ENCODE measurements at places on chromosomes 1 and 21.

GRCh38 chr1:63888984-63889383, 115.2 kb downstream of the ROR1 start:
- DNase-seq = no peak

DNA sequence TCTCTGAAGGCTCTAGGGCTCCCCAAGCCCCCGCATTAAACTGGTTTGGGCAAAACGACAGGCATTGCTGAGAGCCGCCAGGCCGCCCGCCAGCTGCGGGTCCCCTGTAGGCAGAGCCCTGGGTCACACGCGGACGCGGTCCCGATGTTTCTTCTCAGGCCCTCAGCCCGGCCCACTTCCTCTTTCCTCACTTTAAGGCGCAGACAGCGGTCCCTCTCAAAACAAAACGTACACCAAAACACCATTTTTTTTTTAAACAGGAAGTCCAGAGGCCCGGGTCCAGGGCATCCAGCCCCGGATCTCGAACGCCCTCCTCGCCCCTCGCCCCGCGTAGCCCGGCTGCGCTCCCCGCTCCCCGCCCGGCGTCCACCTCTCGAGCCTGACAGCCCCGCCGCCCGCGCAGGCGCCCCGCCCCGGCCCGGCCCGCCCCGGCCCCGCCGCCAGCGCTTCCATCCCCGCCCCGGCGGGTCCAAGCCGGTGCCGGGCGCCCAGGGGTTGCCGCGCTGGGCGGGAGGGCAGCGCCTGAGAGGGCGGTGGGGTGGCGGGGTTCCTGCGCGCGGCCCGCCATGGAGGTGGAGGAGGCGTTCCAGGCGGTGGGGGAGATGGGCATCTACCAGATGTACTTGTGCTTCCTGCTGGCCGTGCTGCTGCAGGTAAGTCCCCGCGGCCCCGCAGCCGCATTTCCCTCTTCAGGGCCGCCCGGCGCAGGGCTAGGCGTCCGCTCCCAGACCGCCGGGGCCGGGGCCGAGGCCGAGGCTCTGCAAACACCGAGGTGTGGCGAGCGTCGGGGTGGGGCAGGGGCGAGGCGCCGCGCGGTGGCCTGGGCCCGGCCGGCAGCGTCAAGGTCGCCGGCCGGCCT, at the start of gene SLC22A15:
Gene SLC22A15, plus strand, starts transcription at position 452 of the 859 bp plus-strand sequence. Its CDS starts 115 bp downstream, at position 567.
- peak; percentile 23 for DNase-seq

DNA sequence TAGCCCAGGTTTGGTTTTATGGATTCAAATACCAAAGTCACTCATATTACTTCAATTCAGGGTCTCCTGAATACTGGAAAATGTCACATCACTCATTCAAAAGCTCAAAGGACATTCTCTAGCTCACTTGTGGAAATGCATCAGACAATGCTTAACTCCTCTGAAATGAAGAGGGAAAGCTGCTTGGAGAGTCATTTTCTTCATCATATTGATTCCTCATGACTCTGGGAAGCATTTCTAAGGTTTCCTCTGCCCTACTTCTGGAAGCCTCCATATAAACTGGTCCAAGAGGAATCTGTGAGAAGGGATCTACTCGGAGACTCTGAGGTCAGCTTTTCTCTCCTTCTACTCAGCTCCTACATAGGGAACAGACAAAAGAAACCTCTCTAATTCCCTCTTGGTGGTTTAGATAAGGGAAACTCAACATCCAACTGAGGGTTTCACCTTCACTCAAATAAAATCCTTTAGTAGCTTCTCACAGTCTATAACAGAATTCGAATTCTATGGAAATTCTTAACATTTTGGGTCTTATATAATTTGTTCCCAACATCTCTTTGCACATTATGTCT, 36.4 kb upstream of the RBBP5 start:
- DNase-seq = no peak

DNA sequence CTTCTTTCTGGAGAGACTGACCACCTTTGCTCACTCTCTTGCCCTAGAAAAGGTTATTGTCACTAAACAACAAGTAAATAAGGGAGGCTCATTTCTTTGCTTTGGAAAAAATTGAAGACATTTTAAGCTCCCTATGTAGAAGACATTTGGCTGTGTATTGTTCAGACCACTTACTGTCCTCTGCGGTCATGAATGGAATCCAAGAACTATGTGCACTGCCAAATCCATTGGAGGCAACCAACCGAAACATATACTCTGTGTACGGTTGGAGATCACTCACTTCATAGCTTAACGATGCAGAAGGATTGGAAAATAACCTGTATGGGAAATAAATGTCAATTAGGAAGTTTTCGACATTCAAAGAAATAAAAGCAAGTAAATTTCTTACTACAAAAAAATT, 332.8 kb downstream of the KCTD3 start:
- no peak for DNase-seq

DNA sequence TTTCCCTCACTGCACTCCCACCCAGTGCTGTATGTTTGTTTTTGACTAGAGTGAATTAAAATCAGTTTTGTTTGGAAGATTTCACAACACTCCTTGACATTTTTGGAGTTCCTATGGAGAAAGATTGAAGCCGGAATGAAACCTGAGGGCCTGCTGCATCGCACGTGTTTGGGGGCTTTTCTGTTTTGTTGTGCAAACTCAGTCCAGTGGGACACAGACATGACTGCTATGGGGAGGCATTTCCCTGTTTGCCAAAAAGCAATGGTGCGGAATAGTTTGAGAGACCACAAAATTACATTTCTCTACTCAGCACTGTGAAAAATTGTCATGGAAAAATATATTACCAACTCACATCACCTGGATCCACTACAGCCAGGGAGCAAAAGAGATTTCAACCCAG, 43.8 kb upstream of the KCNE2 start:
- no peak for DNase-seq

DNA sequence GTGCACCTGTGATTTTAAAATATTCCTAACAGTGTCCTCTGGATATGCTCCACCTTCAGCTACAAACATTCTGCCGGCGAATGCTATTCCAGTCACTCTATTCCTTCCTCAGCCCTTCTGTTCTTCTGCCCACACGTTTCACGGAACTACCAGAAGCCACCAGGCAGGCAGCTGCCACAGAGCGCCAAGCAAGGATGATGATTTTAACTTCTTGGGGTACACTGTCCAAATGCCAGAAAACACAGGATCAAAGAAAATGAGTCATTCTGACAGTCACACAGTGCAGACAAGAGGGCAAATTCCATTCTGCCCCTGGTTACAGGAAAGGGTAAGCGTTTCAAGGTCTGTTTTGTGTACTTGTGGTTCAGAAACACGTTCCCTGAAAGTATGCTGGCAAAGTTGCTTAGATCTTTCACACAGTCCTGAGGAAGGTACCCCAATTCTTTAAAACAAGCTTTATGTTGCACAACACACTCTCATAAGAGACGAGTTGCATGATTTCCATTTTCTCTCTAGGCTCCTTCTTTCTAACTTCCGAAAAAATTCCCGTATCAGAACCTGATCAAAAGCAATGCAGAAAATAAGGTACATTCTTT, 508.3 kb upstream of the PKN2 start:
- no peak for DNase-seq

GRCh38 chr1:64474665-64475439, 4.9 kb downstream of the CACHD1 start:
- DNase-seq = no peak

DNA sequence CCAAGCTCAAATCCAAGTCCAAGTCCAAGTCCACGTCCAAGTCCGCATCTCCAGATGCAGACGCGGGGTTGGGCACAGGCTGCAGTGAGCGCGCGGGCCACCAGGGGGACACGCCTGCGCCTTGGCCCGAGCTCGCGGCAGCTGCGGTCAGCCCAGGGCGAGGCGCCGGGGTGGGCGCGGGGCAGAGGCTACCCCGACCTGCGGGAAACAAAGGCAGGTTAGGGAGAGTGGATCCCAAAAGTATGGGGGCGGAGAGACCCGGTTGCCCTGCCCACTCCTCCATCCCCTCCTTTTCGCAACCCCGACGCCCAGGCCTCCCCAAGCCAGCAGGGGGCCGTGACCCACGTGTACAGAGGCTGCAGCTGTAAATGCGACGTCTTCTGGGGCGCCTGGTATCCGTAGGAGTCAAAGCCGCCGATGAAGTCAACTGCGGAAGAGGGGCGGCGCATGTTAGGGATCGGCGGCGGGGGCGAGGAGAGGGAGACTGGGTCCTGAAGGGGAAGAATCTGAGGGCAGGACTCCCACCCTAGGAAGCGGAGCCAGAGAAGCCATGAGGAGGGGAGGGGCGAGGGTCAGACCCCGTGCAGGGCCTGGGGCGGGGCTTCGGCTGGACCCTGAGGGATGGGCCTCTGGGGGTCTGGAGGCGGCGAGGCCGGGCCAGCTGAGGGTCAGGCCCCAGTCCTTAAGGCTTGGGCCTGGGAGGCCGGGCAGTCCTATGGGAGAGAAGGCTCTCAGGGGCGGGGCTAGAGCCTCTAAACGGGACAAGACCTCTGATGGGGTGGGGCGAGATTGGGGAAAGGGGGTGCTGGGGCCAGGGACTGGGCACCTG, 58.0 kb downstream of the NKAIN1 start:
- peak; percentile 37 for DNase-seq

GRCh38 chr1:245874942-245875580, 632.0 kb downstream of the SMYD3 start:
- DNase-seq = no peak

GRCh38 chr1:28071813-28072212, 16.6 kb downstream of the EYA3 start:
- DNase-seq = no peak

- DNase-seq = no peak
Observed at GRCh38 chr1:196997423-196997822, 20.1 kb downstream of the CFHR5 start.

GRCh38 chr1:223227031-223227430, 84.0 kb upstream of the TLR5 start:
- no peak for DNase-seq

GRCh38 chr1:179217943-179218507, 11.5 kb downstream of the ABL2 start:
- no peak for DNase-seq

GRCh38 chr1:32724678-32725614, 22.4 kb upstream of the SYNC start:
- DNase-seq = no peak

DNA sequence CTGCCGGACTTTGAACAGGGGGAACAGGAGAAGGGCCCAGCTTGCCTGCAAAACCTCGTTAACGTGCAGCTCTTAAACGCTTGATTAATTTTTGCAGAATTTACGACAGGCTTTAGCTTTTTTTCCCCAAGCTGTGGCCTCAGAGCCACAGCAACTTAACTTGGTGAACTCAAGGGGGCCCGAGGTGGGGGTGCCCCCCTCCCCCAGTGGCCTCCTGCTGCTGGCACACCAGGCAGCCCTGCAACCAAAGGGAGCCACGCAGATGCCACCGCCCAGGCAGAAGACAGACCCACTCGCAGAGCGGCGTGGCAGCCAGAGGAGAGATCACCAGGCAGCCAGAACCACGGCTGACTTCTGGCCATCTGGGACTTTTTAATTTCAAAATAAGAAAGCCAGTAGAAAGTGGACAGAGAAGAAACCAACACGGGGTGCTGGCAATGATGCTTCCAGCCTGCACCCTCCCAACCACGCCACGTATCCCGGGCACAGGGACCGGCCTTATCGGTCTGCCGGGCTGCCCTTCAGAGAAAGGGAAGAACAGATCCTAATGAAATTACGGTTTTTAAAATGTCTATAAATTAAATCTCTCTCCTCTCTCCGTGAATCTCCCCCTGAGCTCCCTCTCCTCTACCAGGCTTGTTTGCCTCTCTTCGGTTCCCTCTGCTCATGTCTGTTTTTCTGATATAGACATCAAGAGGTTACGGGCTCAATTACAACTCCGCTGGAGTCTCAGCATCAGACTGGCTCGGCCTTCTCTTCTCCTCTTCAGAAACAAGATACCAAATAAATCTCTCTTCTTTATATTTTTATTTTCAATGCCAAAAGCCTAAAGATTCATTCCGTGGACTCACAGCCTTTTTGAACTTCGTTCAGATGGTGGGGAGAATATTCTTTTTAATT, 6.4 kb downstream of the CASZ1 start:
- no peak for DNase-seq

DNA sequence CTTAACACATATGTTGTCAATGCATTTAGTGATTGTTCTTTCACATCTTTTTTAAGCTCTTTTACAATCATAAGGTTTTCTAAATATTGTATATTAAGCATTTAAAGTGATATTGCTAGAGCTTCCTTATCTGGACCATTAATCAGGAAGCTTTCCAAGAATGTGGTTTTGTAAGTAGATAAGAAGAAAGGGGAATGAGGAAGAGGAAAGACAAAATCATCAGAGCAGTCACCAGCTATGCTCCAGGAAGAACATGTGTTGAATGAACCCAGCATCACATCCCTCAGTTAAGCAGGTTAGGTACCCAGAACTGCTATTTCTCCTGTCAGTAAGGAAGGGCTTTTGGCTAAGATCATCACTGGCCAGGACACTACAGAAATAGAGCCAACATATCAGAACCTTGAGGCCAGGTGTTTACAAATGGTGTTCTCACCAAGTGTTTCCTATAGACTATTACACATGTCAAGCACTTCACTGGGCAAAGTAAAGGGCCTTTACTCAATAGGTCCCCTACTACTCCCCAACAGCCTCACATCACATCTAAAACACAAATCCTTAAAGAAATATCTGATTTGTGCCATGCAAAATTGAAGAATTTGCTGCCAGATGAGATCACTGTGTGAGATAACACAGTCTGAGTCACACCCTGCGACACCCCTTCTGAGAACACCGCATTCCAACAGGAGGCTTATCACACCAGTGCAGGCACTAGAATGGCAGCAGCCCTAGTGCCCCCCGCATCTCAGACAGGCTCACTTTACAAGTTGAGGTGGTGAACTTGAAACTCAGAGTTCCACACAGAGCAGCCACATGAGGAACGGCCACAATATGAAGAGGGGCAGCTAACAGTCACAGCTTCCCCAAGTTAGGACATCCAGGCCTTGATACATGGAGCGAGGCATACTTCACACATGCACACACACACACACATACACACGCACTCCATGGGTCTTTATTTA, 1.8 kb upstream of the SPRR2A start:
- no peak for DNase-seq

DNA sequence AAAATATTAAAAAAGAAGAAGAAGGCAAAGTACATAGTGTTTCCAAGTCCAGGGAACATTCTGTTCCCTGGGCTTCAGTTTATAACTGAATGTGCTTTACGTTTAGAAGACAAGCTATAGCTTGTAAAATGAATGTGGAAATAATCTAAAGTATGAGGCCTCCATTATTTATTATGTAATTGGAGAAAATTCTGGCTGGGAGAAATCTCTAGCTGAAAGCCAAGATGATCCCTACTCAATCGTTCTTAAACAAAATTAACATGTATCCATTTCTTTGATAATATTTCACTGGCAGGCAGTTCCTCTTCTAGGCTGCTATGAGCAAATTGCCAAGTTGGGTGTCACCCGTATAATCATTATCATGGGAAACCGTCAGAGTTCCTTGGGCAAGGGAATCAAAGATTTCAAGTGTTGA, 52.2 kb upstream of the ETS2 start:
- no peak for DNase-seq

DNA sequence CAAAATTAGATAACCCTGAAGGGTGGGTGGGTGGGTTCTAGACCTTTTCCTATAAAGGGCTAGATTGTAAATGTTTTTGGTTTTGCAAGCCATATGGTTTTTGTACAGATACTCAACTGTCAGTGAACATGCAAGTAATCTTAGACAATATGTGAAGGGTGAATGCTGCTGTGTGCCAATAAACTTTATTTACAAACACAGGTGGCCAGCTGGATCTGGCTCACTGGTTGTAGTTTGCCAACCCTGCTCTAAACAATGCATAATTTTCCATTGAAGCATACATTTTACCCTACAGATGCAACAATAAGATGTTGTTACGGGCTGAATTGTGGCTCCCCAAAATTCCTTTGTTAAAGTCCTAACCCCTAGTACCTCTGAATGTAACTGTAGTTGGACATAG, 18.6 kb upstream of the TARBP1 start:
- DNase-seq = no peak

GRCh38 chr1:110620686-110621085, 14.5 kb upstream of the KCNA2 start:
- DNase-seq = no peak
